ENCODE measurements at places on chromosomes 12 and 14.

GRCh38 chr12:64610079-64610659 is at the start of gene RASSF3:
RASSF3 (plus strand) TSS chr12:64610495; CDS start chr12:64610633, 138 bp downstream.
- peak; percentile 41 for DNase-seq

GRCh38 chr14:60723907-60724618 is at the start of gene SIX4:
SIX4 (minus strand) TSS chr14:60724351; CDS start chr14:60724074, 277 bp downstream.
- DNase-seq = peak; percentile 97

DNA sequence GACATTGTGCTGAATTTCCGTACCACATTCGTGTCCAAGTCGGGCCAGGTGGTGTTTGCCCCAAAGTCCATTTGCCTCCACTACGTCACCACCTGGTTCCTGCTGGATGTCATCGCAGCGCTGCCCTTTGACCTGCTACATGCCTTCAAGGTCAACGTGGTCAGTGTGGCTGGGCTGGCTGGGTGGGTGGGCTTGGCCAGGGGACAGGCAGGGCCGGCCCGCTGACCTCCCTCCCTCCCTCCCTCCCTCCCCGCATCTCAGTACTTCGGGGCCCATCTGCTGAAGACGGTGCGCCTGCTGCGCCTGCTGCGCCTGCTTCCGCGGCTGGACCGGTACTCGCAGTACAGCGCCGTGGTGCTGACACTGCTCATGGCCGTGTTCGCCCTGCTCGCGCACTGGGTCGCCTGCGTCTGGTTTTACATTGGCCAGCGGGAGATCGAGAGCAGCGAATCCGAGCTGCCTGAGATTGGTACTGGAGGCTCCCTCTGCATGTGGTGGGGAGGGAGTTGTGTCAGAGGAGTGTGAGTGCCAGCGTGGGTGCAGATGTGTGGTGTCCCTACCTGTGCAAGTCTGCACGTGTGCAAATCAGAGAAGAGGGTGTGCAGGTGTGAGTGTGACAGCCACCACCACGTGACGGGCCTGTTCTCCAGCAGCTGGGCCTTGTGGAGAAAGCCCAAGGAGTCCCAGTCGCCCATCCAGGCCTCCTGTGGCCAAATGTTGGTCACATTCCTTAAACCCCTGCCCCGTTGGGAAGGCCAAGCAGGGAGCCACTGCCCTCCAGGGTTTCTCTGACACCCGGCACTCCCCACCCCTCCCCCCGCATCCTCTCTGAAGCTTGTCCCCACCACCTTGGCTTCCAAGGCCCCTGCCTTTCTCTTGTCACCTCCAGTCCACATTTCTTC is 5.3 kb downstream of the KCNH3 start:
- no peak for DNase-seq

GRCh38 chr12:92899386-92900001 is 29.6 kb downstream of the EEA1 start:
- DNase-seq = no peak

DNA sequence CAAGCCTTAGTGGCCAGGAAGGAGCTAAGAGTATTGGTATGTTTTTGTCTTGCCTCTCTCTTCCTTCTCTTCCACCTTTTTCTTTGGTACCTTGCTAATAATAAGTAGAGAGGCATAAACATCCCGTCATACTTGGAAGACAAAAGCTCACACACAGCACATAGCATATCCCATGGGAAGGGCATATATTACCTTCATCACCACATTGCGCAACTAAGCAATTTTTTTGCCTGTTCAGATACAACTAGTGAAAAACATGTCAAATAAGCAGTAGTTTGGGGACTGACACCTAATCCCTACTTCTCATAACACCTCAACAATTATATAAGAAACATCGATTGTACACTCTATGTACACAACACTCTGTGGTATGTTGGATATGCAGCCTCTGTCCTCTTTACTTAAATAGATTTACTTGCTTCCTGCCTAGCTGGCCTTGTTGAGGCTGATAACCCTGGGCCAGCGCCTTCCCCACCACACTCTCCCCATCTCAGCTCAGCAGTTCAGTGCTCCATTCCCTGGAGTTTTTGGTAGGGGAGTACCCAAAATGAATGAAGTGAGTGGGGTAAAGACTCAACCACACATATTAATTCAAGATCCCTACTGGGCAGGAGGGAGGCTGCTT is 35.4 kb downstream of the MBIP start:
- DNase-seq = no peak

- peak; percentile 22 for DNase-seq
Measured at GRCh38 chr12:53750812-53751335, 905 bp downstream of the CISTR start.

DNA sequence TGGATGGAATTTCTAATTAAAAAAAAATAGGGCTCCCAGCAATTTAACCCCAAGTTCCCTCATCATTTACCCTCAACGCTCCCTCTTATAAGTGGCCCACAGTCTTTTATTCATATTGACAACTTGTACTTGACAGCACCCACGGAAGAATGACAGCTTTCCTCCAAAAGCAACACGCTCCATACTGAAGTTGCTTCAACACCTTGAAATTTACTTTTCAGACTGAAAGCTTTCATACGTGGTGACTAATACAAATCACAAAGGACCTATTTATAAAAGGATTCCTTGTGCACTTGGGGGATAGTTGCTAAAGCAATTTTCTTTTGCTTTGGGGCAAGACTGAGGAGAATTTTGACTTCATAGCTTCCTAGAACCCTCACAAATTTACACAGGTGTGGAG is 1629.4 kb upstream of the SEL1L start:
- DNase-seq = no peak
